Activated CD4-positive, alpha-beta memory T cell treated with anti-CD3 and anti-CD28 coated beads, Interleukin-2, amount 10 ng/mL, durations not matched to agents 7 days and 5 days (primary cell): ENCODE measurements at places on chromosomes 16 and 17.
A peak's percentile ranks its signal among the peaks of the same experiment; 100 is the strongest.

DNA sequence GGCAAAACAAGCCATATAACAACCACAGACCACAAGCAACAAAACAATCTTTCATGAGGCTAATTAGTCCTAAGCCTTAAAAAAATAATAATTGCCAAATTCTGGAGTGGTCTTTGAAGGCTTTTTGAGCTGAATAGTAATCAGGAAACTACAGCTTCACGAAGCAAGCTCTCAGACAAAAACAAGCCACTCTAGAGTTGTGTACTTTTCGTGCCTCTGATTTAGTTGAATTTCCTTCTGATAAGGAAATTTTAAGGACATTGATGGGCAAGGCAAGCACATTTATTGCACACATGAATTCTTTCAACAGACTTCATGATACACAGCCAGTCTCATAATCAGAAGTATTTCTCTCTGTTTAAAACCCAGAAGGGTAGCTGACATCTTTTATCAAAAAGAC lies 130.8 kb upstream of the IRX3 start:
- H3K27ac ChIP-seq, result no peak overlapping the region
- H3K27me3 ChIP-seq, result no peaks in the 10 kb centered on the region
- no peak for DNase-seq
- no peaks in the 10 kb centered on the region for H3K4me1 ChIP-seq
- no peak overlapping the region for H3K4me3 ChIP-seq

- peaks cover 11% of the 10 kb centered on the region for H3K4me1 ChIP-seq
- no peaks in the 10 kb centered on the region for H3K27me3 ChIP-seq
- H3K4me3 ChIP-seq, result no peak overlapping the region
- H3K27ac ChIP-seq, result no peak overlapping the region
Measured at GRCh38 chr16:22220714-22221113, 14.6 kb downstream of the EEF2K start.

DNA sequence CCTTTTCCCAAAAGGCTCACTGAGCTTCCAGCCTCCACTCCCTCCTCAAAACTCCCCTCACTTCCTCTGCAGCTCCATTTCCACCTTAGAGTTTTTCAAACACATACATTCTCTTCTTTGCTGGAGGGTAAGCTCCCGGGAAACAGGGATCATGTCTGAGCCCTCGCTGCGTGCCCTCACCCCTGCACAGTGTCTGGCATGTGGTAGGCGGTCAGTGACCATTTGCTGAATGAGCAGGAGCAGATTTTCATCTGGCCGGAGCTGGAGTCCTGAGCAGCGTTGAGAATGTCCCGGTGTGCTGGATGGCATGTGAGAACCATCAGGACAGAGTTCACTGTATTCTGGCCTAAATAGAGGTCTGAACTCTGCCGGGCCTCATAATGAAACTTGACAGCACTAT lies 274.5 kb downstream of the GRIN2A start:
- H3K4me1 ChIP-seq, result no peaks in the 10 kb centered on the region
- H3K4me3 ChIP-seq, result no peak overlapping the region
- H3K27ac ChIP-seq, result no peak overlapping the region
- no peak for DNase-seq
- no peaks in the 10 kb centered on the region for H3K36me3 ChIP-seq
- H3K27me3 ChIP-seq, result no peaks in the 10 kb centered on the region

DNA sequence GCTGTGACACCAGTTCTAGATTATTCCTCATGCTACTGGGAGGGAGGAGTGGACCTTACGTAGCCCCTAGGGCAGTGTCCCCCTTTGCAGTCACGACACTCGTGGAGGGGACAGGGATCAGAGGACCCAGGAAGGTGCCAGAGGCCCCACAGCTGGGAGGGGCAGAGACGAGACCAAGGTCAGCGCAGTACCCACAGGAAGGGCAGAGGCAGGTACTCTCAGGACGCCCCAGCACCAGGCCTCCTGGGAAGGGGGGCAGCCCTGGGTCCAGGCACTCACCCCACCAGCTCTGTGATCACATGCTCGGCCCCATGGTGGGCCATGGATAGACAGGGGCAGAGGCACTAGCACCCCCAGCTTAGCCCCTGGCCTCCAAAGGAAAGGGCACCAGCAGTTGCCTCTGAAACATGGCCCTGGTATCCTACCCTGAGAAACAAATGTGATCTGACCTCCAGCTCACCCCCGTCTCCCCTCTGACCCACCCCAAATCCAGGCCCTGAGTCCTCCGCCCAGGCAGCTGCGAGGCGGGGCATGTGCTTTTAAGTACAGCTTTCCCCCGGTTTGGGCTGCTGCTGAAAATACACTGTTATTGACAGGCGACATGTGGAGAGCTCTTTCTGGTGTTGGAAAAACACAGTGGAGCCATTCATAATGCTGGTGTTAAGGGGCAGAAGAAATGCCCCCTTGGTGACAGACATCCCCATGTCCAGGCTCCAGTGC lies 361.9 kb downstream of the C16orf95 start:
- H3K36me3 ChIP-seq, result no peaks in the 10 kb centered on the region
- H3K4me1 ChIP-seq, result peaks cover 2% of the 10 kb centered on the region
- no peak for DNase-seq

GRCh38 chr17:29613352-29613837 lies 9.3 kb downstream of the CORO6 start:
- peak; percentile 96 for DNase-seq
- peak overlapping the region; percentile 47 for H3K27ac ChIP-seq
- H3K27me3 ChIP-seq, result peaks cover 10% of the 10 kb centered on the region
- peaks cover 45% of the 10 kb centered on the region for H3K4me1 ChIP-seq

GRCh38 chr17:31623990-31624389 lies 232.5 kb downstream of the RAB11FIP4 start:
- H3K4me3 ChIP-seq, result no peak overlapping the region
- no peak for DNase-seq
- peaks cover 27% of the 10 kb centered on the region for H3K27me3 ChIP-seq
- peaks cover 2% of the 10 kb centered on the region for H3K4me1 ChIP-seq
- H3K36me3 ChIP-seq, result no peaks in the 10 kb centered on the region

GRCh38 chr17:29257756-29258155 lies 11.1 kb downstream of the CRYBA1 start:
- H3K27me3 ChIP-seq, result no peaks in the 10 kb centered on the region
- DNase-seq, result no peak
- no peak overlapping the region for H3K27ac ChIP-seq
- peaks cover 55% of the 10 kb centered on the region for H3K36me3 ChIP-seq
- H3K4me1 ChIP-seq, result peaks cover 21% of the 10 kb centered on the region
